ENCODE measurements at places on chromosomes 6 and 20.

GRCh38 chr6:91780270-91780669, 1193.4 kb upstream of the MAP3K7 start:
- no peak for DNase-seq

DNA sequence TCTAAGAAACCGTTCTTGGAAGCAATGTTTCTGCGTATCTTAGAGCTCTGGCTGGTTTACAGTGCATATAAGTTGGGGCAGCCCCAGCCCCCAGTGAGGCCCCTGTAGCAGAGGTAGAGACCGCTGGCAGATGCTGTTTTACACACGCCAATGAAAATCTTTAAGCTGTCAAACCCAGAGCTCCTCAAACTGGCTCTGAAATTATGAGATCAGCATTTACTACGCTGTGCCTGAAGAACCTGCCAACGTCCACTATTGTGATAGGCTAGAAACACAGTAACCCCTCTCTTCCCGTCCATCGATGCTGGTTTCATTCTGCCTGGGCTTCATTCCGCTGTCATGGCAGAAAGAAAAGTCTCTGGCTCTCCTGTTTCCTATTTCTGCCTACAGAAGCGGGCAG, 160.6 kb downstream of the SMOC2 start:
- no peak for DNase-seq

DNA sequence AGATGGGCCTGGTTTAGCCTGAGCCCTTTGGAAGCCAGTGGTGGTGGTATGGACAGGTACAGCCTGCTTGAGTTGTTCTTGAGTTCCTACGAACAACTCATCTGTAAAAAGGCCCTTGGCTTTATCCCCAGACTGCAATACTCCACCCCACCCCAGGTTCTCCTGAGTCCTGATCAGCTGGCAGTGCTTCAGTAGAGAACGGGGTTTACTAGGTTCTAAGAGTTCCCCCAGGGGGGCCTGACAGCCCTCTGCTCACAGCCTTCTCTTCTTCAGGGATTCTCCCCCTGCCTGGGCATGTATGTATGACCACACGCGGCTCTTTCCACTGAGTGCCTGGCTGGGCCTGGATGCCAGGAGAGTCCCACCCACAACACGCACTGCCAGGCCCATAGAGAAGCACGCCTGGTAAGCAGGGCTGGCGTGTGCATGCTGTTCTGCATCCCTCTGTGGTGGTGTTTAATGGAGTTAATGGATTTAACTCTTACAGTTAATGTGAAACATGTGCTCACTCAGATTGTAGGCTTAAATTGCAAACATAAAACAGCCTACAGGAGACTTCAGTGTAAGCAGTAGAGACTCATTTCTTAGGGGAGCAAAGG, 44.3 kb upstream of the SLC4A11 start:
- DNase-seq = no peak

GRCh38 chr6:143164565-143165105, 103.9 kb downstream of the AIG1 start:
- no peak for DNase-seq

DNA sequence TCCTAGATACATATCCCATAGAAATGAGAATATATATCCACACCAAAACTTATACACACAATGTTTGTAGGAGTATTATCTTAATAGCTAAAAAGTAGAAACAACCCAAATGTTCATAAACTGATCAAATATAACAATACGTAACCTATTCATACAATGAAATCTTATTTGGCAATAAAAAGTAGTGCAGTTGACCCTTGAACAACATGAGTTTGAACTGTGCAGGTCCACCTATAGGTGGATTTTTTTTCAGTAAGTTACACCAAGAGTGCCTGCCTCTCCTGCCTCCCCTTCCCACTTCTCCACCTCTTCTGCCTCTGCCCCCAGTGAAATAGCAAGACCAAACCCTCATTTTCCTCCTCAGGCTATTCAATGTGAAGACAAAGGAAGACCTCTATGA, 95.2 kb downstream of the AHI1 start:
- no peak for DNase-seq

GRCh38 chr6:117204903-117205302, 60.5 kb upstream of the VGLL2 start:
- no peak for DNase-seq

GRCh38 chr6:41058783-41059181, 5.8 kb downstream of the APOBEC2 start:
- no peak for DNase-seq

DNA sequence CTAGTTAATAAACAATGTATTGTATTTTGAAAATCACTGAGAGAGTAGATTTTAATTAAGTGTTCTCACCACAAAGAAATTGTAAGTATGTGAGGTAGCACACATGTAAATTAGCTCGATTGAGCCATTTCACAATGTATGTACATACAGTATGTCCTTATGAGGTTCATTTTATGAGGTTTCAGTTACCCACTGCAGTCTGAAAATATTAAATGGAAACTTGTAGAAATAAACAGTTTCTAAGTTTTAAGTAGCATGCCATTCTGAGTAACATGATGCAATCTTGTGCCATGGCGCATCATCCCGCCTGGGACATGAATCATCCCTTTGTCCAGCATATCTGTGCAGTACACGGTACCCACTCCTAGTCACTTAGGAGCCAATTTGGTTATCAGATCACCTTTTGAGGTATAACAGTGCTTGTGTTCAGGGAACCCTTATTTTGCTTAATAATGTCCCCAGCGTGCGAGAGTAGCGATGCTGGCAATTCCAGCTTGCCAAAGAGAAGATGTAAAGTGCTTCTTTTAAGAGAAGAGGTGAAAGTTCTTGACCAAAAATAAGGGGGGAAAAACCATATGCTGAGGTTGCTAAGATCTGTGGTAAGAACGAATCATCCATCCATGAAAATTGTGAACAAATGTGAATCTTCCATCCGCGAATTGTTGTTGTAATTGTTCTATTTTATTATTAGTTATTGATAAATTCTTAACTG, 64.7 kb downstream of the KCNS1 start:
- DNase-seq = peak; percentile 59

GRCh38 chr6:136886091-136886490, 36.0 kb upstream of the SLC35D3 start:
- DNase-seq = no peak

- no peak for DNase-seq
These were observed 83.1 kb downstream of the CNBD2 start for GRCh38 chr20:36051318-36052116.

DNA sequence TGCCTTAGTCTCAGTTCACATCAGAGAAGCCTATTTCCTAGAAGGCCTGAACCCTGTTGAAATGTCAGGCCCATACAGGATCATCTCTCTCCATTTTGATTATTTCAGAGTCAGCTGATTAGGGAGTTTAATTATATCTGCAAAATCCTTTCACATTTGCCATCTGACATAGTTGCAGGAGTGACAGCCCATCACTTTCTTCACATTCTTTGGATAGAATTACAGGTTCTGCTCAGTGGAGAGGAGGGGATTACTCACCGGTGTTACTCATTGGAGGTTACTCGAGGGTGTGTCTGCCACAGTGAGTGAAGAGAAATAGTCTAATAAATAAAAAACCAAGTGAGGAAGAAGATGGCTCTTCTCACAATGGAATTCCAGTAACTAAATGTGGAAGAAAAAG, 216.8 kb downstream of the TMEM242 start:
- no peak for DNase-seq

GRCh38 chr6:156191895-156192294, 585.3 kb upstream of the ARID1B start:
- DNase-seq = no peak

All from NCI-H460 (cell line).